ENCODE measurements at places on chromosomes 2 and 18.

- no peak for DNase-seq
Measured at GRCh38 chr2:1730015-1730927, 14.0 kb downstream of the PXDN start.

- DNase-seq: no peak
Measured at GRCh38 chr2:216596980-216597509, 36.2 kb upstream of the IGFBP2 start.

DNA sequence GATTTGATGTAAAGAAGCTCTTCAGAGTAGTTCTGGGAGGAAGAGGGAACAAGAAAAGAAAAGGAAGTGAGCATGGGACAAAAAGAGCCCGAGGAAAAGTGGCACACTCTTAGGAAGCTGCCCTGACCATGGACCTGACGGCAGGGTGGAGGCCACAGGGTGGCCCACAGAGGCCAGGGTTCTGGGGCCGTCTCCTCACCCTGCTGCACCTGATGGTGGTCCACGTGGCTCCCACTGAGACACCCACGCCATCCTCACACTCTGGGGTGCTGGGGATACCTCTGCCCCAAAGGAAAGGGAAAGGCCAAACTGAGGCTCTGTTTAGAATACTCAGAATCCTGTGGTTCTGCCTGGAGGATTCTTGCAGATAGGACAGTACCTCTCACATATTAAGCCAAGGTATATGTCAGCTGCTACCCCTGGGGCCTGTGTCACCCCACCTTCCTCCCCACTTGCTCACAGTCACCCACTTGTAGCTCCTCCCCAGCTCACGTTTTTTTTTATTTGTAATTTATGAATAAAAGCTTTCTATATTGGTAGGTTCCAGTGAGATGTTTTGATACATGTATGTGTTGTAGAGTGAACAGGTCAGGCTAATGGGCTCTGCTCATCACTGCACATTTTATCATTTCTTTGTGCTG, 171.1 kb downstream of the LDLRAD4 start:
- DNase-seq: no peak

- no peak for DNase-seq
Measured at GRCh38 chr2:26979741-26980140, 9.3 kb downstream of the MAPRE3 start.

- no peak for DNase-seq
Measured at GRCh38 chr2:223536546-223536945, 65.6 kb downstream of the SCG2 start.

GRCh38 chr2:216830346-216830745, 29.5 kb downstream of the TNP1 start:
- no peak for DNase-seq

DNA sequence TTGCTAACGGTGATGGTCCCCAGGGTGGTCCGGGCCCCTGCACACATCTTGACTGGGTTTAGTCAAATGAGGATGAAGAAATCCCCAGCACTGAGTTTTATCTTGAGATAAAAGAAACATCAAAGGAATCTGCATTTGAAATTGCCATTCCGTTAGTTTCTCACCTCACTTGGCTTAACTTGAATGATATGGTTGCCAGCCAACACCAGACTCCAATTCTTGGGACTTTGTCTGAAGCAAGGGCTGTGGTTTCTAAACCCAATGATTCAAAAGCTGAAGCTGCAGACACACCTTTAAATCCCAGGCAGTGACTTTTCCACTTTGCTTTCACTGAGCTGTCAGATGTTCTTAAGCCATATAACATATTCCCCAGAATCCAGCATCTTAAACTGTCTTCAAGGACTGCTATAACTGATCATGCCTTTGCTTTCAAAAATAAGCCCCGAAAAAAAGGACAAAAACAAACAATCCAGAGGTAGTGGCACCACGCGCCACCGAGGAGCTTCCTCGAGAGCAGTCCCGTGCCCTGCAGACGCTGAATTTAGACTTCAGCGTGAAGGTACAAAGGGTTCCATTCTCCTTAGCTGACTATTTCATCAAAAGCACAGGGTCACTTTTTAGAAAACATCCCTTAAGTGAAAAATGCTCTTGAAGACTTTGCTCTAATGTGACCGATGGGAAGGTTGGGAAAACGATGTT, 189.3 kb downstream of the HDAC4 start:
- DNase-seq: no peak

GRCh38 chr2:232545511-232546375, 4.6 kb downstream of the TIGD1 start:
- no peak for DNase-seq

GRCh38 chr2:60119778-60120177, 433.7 kb downstream of the BCL11A start:
- DNase-seq: no peak

- no peak for DNase-seq
Measured at GRCh38 chr18:69674292-69674877, 273.3 kb downstream of the CD226 start.

DNA sequence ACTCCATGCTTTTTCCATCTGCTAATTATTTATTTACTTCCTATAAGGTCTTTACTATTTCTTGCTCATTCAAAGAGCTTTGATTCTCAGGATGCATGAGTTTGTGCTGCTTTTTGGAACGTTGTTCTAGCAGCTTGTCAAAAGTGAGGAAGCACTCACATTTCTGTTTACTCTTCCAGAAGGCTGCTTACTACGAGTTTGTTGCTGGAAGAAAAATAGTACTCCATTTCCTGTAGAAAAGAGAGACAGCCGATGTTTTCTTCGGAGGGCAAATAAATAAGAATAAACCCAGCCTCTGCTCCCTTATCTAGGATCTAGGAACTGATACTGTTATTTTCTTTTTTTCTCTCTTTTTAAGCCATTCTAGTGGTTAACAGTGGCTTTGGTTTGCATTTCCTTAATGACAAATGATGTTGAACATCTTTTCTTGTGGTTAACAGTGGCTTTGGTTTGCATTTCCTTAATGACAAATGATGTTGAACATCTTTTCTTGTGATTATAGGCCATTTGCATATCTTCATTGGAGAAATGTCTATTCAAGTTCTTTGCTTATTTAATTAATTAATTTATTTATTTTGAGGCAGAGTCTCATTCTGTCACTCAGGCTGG, 20.5 kb downstream of the CYP27A1 start:
- no peak for DNase-seq

- DNase-seq: no peak
Measured at GRCh38 chr18:44804033-44804432, 123.3 kb downstream of the SETBP1 start.

DNA sequence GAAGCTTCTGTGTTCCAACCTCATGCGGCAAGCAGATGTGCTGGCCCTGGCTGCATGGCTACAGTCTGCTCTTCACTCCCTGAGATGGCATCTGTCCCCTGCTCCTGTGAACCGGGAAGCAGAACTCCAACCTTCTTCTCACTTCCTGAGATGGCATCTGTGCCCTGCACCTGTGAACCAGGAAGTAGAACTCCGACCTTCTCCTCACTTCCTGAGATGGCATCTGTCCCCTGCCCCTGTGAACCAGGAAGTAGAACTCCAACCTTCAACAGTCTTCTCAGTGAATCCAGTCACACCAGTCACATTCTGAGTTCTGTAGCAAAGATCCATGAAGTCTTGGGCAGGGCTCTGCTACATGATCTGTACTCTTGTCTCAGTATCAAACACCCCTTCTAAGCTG, 887.2 kb upstream of the KLHL29 start:
- DNase-seq: no peak

DNA sequence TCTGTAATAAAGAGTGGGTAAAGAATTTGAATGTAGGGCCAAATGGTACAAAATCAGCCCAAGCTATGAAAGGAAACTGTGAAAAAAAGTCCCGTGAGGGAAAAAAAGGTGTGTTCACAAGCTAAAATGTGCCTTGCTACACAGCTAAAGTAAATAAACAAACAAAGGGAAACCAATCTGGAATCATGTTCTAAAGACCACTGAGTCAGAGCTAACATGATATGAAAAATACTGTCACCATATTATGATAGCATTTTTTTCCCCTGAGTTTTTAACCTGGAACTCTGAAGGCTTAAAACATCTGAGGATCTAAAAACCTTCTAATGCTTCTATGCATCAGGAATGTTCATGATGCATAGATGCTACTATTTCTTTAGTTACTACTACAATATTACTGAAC, 58.8 kb downstream of the SCN1A start:
- DNase-seq: no peak

DNA sequence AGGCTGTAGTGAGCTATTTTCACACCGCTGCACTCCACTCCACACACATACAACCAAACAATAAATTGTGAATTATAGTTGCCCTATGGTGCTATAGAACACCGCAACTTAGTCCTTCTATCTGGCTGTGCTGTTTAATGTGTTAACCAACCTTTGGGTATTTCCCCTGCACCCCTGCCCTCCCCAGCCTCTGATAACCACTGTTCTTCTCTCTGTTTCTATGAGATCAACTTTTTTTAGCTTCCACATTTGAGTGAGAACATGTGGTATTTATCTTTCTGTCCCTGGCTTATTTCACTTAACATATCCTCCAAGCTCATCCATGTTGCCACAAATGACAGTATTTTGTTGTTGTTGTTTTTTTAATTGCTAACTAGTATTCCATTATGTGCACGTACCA, 32.5 kb downstream of the TET3 start:
- DNase-seq: no peak

GRCh38 chr2:141364821-141365220, 766.0 kb downstream of the LRP1B start:
- DNase-seq: no peak

DNA sequence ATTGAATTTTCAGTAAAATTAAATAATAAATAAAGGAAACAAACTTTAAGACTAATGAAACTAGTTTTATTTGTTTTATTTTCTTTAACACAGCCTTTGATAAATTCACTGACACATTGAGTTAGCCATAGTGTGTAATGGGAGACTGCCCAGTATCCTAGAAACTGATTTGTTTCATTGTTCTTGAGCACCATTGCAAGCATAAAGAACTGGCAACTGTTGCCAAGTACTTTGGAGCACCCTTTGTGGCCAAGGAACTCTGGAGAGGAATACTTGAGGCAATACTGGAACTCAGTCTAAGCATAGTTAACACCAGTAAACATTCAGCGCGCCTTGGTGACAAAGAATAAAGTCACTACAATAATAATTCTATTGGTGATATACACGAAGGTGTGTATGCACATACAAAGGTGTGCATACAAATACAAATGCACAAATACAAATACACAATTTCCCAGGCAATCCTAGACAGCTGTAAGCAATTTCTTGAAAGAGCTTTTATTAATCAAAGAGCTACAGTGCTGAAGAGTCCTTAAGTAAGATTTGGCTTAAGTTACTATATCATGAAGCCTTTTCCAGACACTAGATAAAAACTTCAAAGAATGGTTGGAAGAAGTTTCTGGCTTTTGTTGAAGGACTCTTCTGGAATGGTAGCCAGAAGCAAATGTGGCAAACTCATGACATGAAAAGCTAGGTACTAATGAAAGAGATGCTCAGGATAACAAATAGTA, 1371.2 kb downstream of the LRP1B start:
- no peak for DNase-seq

DNA sequence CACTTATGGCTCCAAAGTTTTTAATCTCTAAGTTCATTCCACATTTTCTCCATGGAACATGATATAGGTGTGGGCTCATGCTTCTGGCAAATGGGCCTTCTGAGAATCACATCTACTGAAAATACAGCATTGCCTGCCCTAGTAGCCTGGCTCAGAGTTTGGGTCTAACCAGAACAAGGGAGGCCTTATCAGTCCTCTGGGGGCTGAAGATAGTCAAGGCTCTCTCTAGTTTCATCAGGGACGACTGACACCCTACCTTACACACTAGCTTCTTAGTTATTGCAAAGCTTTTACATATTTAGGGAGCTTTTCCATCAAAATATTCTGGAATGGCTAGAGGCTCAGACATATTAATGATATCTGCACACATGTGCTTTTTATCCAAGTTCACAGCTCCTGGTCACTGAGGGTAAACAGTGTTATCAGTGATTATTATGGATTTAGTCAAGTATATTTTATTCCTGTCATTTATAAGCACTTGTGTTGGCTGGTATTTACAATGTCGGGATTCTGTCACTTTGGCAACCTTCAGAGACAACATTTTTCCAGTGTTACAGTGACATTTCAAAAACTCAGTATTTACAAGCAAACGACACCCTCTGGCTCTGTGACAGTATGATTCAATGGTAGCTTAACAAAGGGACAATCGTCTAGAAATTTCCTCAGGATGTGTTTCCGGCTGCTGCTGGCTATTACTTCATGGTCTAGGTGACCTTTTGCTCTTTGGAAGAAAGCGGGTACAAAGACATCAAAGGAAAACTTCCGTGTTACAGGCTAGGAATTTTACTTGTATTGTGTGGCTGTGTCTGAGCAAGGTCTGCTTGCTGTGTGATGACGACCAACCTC, 200.6 kb downstream of the TCF4 start:
- DNase-seq: no peak

- no peak for DNase-seq
Measured at GRCh38 chr2:55141572-55142413, 90.3 kb downstream of the CLHC1 start.

GRCh38 chr2:32067549-32067948, 4.2 kb downstream of the SPAST start:
- no peak for DNase-seq

- DNase-seq: no peak
Measured at GRCh38 chr18:50737127-50737526, 82.7 kb downstream of the MRO start.

GRCh38 chr2:206530727-206531126, 87.4 kb downstream of the ADAM23 start:
- no peak for DNase-seq

GRCh38 chr18:37368110-37368954, 197.3 kb downstream of the CELF4 start:
- DNase-seq: no peak

- DNase-seq: no peak
Measured at GRCh38 chr2:72959995-72960981, 43.0 kb downstream of the EMX1 start.

GRCh38 chr2:118148133-118148532, 59.9 kb downstream of the INSIG2 start:
- DNase-seq: no peak

DNA sequence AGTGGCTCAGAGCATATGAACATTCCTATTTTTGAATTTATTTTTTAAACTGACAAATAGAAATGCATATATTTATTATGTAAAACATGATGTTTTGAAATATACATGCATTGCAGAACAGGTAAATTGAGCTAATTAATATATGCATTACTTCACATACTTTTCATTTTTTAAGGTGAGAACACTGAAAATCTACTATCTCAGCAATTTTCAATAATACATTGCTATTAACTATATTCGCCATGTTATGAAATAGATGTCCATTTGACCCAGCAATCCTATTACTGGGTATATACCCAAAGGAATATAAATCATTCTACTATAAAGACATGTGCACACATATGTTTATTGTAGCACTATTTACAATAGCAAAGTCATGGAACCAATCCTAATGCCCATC, 717.7 kb upstream of the PIK3C3 start:
- no peak for DNase-seq

- DNase-seq: no peak
Measured at GRCh38 chr2:136328207-136328795, 210.4 kb upstream of the CXCR4 start.

- DNase-seq: no peak
Measured at GRCh38 chr18:49924293-49924983, 111.1 kb upstream of the ACAA2 start.

DNA sequence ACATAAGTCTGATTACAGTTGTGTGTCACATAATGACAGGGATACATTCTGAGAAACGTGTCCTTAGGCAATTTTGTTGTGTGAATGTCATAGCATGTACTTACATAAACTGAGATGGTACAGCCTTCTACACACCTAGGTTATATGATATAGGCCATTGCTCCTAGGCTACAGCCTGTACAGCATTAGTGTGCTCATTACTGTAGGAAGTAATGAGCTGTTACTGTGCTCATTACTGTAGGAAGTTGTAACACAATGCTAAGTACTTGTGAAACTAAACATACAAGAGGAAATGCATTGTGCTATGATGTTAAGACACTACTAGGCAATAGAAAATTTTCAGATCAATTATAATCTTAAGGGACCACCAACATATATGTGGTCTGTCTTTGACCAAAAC, 72.8 kb downstream of the UPP2 start:
- DNase-seq: no peak

All from activated CD4-positive, alpha-beta T cell treated with anti-CD3 and anti-CD28 coated beads, Interleukin-2, amount 50 U/mL, for 24 hours (primary cell).